ENCODE measurements at places on chromosomes 7 and 10. TPM values are rescaled to one million over a fixed set of nuclear protein-coding genes. Genes with fewer than 3 reads are reported as not detected.

The FGFBP3 gene
- 1.5 TPM for total RNA-seq

The CABCOCO1 gene
- not detected for total RNA-seq

The SLC29A3 gene
- 3.4 TPM for total RNA-seq

The FRMD4A gene
- 0.82 TPM for total RNA-seq

The ANXA8L1 gene
- not detected for total RNA-seq

The IL15RA gene
- total RNA-seq: 18.1 TPM

The PTF1A gene
- total RNA-seq: not detected

The SPDYE2B gene
- not detected for total RNA-seq

The LIPN gene
- not detected for total RNA-seq

The HOXA6 gene
- total RNA-seq: not detected

The ARL4A gene
- total RNA-seq: 16.2 TPM

The OR2A42 gene
- not detected for total RNA-seq

The IL6 gene
- total RNA-seq: 0.65 TPM

The ANKRD2 gene
- not detected for total RNA-seq

The RELN gene
- total RNA-seq: not detected

DNA sequence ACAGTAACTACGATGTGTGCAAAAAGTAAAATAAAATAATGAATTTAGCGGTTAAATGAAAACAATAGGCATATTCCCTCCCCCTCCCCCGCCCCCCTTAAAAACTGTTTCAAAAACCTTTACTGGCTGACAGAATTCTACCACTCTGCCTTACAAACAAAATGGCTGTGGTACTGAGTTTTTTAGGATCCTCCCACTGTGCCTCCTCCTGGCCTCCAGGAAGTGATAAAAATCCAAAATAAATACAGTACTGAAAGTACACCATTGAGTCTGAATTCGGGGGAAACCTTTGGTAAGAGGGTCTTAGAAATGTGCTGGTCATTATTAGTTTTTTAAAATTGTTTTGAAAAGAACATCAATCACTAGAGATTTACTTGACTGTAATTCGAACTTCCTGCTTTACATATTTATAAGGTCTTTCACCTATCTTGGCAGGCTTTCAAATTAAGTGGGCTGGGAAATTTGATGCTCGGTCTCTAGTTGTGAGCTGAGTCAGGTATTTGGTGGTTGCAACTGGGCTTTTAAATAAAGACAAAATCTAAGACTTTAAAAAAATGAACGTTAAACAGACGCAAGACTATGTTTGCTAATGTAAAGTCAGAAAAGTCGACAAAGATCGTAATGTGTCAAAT, 32.5 kb upstream of the EPC1 start:
- DNase-seq: peak; percentile 45

DNA sequence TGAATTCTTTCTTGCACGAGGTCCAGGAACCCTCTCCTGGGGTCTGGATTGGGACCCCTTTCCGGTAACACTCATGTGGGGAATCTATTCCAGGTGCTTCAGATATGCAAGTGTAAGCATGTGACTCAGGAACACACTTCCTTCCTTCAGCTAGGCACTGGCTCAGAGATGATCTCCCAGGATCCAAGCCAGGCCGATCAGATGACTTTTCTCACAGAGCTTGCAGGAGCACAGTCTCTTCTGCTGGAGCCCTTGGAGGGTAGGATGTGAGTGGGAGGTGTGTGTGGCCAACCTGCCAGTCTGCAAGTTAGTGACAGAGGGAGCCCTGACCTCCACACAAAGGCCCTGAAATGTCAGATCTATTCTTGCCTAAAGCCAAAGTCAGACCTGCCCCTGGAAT, 108.3 kb downstream of the CPXM2 start:
- DNase-seq: no peak

GRCh38 chr10:16919121-16919982, 102.1 kb upstream of the RSU1 start:
- no peak for DNase-seq

GRCh38 chr7:128425850-128426249, 16.1 kb upstream of the IMPDH1 start:
- DNase-seq: peak; percentile 87

GRCh38 chr7:18792871-18793595, 297.5 kb downstream of the HDAC9 start:
- DNase-seq: no peak

GRCh38 chr10:114795039-114795438, 26.5 kb upstream of the FHIP2A start:
- DNase-seq: no peak

DNA sequence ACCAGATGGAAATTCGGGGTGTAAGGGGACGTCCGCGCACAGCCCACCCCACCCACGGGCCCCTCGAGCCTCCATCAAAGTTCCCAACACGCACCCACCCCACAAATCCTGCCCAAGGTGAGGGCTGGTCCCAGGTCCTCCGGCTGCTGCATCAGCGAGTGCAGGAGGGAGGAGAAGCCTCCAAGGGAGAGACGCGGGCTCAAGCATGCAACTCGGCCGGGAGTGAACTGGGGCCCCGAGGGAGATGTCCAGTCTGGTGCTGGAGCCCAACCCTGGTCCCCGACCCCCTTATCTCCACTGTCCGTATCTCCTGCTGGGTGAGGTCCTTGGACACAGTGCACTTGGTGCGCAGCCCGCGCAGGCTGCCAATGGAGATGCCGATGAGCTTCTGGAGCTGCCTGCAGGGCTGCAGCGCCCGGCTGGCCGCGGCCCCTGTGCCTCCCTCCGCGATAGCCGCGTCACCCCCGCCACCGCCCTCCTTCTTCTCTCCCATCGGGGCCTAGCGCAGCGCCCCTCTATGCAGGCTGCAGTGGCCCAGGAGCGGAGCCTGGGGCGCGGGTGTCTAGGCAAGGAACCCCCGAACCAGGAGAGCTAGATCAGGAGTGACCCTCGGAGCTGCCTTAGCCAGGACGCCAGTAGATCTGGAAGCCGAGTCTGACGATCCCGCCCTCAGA, 489.2 kb downstream of the ZNF33B start:
- DNase-seq: no peak

GRCh38 chr7:34333925-34334324, 324.1 kb upstream of the NPSR1 start:
- DNase-seq: no peak

DNA sequence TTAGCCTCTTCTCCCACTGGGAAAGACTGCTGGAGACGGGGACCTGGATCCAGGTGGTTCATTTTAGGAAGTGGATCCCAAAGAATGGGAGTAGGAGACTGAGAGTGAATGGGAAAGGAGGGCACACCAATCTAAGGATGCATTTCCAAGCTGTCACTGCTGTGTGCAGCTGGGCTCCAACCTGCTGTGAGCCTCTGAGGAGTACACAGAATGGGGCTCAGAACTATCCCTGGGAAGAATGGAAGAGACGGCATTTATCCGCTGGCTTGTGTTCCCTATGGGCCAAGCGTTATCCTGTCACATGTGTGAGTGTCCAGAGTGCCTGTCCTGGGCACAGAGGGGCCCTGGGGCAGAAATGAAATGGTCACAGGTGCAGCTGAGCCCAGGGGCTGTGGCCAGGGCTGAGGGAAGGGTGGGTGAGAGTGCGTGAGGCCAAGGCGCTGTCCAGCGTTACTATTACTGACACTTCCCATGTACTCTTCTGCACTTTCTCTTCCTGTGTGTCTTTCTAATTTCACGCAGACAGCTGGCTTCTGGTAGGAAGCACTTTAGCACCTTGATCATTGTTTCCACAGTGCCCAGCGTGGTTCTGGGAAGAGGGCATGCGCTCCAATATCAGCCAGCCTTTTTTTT, 35.4 kb upstream of the PODXL start:
- DNase-seq: no peak

GRCh38 chr10:35942057-35942456, 300.0 kb upstream of the FZD8 start:
- no peak for DNase-seq

- peak; percentile 95 for DNase-seq
These were observed 774 bp downstream of the TUBGCP2 start for GRCh38 chr10:133307776-133308420.

DNA sequence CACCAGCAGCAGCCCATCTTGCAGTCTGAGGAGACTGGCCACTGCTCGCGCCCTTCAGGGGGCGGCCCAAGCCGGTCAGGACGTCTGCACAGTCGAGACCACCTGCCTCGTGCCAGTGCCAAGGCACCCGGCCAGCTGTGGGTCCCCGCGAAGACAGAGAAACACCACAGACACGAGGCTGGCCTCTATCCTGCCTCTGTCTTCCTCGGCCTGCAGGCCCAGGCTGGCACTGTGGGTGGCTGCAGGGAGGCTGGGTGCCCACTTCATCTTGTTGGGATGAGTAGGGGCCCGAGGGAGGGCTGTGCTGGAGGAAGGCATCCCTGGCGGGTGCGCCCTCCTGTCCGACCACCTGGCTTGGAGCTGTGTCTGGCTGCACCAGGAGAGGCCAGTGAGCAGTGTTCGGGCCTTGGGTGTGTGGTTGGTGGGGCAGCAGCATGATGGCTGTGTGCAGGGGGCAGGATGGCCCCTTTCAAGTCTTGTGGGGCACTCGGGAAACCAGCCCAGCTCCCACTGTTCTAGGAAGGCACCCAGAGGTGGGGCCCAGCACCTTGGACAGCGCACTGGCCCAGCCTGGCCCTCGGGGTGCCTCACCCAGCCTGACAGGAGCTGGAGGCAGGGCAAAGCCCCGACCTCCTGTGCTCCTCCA, 7.3 kb downstream of the DPYSL4 start:
- peak; percentile 58 for DNase-seq

GRCh38 chr7:97871659-97872024, 566 bp downstream of the ASNS start:
- peak; percentile 56 for DNase-seq

DNA sequence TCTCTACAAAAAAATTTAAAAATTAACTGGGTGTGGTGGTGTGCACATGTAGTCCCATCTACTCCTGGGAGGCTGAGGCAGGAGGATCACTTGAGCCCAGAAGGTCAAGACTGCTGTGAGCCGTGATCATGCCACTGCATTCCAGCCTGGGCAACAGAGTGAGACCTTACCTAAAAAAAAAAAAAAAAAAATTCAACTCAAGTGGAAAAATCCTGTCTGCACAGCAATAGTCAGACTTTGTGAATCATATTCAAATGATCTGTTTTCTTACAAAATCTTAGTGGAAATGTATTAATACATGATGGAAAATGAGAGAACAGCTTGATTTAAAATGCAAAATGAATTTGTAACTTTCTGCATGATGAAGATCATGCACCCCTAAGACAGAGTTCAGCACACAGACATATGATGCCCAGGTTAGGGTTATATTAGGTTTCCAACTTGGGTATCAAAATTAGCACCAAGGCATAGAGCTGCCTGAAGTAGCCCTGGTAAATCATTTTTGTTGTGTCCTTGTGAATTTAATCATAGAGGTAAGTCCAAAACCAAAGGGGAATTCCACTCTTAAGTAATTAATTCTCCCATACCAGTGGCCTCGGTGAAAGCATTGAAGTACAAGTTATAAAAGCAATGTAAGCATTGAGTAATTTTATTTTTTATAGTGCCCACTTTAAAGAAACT, 93.8 kb downstream of the ADD3 start:
- no peak for DNase-seq

- no peak for DNase-seq
These were observed 78.4 kb upstream of the AFAP1L2 start for GRCh38 chr10:114482480-114483304.

GRCh38 chr10:97574374-97575126, 2.0 kb downstream of the ANKRD2 start:
- no peak for DNase-seq

DNA sequence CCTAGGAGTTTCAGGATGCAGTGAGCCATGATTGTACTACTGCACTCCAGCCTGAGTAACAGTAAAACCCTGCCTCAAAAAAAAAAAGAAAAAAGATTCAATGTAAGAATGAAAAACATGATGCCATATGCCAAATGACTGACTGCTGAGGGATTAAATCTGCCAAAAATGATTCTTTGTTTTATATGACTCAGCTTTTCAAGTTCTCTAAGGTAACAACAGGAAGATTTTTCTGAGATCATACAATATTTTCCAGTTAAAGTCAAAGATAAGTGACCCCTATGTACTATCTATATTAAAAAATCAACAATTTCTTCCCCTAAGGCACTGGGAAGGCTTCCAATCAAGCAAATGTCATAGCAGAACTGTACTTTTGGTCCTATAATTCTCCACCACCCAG, 271.2 kb upstream of the IMMP2L start:
- no peak for DNase-seq

- no peak for DNase-seq
These were observed 31.1 kb upstream of the SNX13 start for GRCh38 chr7:17971411-17971810.

DNA sequence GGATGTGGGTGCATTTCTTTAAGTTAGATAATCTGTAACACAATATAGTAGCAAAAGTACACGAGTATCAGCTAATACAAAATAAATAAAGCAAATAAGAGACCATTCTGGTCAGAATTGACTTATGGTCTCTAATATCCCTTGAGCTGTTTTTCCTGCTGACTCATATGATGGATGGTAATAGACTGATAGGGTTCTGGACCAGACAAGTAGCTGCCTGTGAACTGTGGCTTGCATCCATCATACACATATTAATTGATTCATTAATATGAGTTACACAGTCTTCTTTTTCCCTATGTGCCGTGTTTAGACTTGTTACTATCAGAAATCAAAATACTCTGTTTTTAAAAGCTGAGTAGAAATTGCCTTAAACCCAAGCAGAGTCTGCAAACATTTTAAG, 762.8 kb downstream of the GATA3 start:
- DNase-seq: no peak

DNA sequence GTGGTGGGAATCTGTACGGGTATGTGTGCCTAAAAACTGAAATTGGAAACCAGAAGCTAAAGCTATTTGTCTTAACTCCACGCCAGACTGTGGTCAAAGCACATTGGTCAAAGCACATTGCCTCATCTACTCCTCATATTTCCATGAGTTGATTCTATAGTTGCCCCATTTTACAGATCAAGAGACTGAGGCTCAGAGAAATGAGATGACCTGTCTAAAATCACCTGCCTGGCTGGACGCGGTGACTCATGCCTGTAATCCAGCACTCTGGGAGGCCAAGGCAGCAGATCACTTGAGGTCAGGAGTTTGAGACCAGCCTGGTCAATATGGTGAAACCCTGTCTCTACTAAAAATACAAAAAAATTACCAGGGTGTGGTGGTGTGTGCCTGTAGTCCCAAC, 21.7 kb upstream of the MNX1 start:
- DNase-seq: no peak

DNA sequence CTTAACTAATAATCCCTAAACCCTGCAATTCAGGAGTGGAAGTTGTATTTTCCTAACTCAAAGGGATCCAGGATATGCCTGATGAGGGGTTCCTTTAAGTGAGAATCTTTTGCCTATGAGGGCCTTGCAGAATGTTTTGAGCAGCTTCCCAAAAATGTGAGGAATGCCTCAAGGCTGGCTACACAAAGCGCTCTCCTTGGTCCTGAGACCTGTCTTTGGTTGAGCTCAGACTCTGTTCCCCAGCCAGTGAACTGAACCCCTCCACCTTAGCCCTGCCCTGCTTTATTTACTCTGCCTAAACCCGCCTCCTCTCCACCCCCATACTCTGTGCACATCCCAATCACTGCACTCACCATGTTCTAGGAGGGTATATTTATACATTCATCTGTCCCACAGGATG, 108.6 kb downstream of the NRCAM start:
- no peak for DNase-seq

DNA sequence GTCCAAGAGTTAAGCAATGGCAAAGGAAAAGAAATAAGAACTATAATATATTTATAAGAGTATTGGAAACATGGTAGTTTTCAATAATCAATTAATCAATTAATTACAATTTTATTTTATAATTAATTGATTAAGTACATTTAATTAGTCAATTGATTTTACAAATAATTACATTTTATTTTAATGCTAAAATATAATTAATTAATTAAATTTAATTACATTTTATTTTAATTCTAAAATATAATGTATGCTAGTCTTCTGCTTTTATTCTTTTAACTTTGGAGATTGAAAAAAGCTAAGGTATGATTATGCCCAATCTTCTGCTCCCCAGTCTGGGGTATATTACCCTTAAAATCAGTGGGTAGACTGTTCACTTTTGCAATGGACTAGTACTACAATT, 686.8 kb upstream of the LRRTM3 start:
- no peak for DNase-seq
